ENCODE measurements at places on chromosomes 16 and 17.

GRCh38 chr16:78022347-78023060 lies at the start of gene CLEC3A:
Gene CLEC3A, plus strand, starts transcription at chr16:78022548. Its CDS starts 79 bp downstream, at chr16:78022627.
- DNase-seq = no peak

- no peak for DNase-seq
Observed at GRCh38 chr17:19411631-19412030, 599 bp downstream of the RNF112 start.

GRCh38 chr17:45300060-45300751 lies 16.6 kb downstream of the MAP3K14 start:
- no peak for DNase-seq

- no peak for DNase-seq
Observed at GRCh38 chr16:87100306-87101058, 216.7 kb downstream of the C16orf95 start.

DNA sequence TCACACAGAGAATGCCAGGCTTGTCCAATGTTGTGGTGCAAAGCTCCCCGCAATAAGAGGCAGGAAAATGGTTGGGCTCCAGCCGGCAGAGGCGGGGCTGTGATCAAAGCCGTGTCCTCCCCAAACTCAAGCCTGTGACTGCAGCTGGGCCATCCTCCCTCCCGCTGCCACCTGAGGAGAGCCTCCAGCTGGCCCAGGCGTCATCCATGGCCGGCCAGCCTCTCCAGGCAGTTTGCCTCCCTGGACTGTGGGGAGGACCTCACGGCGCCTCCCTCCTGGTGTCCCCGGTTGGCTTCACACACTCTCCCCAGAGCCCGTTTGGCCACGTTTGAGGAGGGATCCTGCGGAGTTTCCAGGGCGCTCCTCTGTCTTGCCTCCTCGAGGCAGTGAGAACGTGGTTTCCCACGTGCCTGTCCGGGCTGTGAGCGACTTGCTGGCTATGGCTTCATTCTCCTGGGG lies 134.1 kb downstream of the IRF8 start:
- no peak for DNase-seq

DNA sequence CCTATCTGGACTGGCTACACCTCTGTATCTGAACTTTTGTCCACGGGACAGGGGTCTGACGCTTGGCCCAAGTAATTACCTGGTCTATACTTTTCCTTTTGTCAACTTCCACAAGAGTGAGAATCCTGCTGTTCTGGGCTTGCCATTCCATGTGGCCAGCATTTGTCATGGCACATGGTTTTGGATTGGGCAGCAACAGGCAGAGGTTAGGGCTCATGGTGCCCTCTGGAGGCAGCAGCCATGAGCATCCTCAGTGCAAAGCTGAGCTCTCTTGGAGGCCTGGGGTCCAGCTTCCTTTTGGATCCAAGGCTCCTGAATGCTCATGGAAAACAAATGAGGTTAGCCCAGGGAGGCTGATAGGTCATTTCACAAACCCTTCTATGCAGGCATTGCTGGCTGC lies 7.5 kb upstream of the EDC4 start:
- DNase-seq = no peak

- no peak for DNase-seq
Observed at GRCh38 chr17:49082231-49082630, 50.3 kb upstream of the B4GALNT2 start.

GRCh38 chr17:19016297-19016696 lies 11.7 kb upstream of the FAM83G start:
- DNase-seq = no peak
